ENCODE measurements at places on chromosomes 2 and 18.

GRCh38 chr18:74533666-74534065 is 634 bp upstream of the CNDP1 start:
- DNase-seq = no peak

GRCh38 chr2:24206714-24207113 is 31.9 kb downstream of the FAM228A start:
- DNase-seq = no peak

DNA sequence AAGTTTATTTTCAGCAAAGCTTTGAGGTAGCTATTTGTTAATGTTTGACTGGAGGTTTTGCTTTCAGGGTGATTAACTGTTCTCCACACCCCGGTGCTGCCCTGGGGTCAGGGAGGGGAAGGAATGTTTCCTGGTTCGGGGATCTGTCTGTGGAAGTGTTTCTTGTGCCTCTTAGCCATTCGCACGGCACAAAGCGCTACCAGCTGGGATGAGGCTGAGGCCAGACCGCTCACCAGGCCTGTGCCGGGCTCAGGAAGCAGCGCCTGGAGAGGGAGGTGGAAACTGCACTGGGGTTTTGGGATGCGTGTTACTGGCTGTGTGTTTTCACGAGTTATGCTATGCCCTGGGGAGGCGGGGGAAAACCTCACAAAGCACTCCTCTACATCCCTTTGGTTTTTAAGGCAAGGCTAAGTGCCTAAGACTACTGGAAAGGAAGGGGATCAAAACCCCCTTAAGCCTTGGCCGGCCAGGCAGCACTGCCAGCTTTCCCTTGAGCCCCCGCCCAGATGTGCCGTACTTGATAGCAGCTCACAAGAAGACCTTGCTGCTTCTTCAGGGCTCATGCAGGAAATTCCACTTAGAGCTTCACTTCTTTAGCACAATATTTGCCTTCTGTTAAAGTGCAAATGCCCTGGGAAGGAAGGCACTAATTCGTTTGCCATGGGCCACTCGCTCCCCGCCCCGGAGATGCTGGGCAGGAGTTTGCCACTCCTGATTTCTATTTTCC is 65.7 kb upstream of the CNGA3 start:
- DNase-seq = peak; percentile 28

DNA sequence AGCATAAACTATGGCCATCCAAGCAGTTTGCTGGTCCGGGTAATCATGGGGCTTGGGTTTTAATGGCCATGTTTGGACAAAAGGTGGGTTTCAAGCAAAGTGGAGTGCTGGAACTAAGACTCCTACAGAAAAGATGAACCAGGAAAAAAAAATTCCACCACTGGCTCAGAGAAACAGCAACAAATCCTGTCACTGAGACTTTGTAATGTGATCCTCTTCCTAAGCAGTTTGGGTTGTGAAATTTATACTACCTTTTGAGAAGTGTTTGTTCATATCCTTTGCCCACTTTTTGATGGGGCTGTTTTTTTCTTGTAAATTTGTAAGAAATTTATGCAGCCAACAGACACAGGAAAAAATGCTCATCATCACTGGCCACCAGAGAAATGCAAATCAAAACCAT is 40.2 kb downstream of the MRPL33 start:
- no peak for DNase-seq

DNA sequence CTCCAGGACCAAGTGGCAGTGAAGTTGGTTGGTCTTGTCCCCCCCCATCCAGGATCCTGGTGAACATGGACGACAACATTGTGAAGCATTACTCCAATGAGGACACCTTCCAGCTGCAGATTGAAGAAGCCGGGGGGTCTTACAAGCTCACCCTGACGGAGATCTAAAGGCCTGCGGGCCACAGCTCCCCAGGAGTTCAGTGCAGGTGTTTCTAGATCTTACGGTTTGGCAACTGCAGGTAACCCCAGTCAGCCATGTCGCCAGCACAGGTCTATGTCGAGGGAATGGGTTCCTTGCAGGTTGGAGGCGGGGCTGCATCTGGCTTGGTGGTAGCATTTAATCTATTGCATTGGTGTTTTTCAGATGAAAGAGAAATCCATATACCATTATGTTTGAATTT is 42.8 kb upstream of the KLF11 start:
- no peak for DNase-seq

- no peak for DNase-seq
Measured at GRCh38 chr2:102764083-102764482, 2.3 kb downstream of the TMEM182 start.

DNA sequence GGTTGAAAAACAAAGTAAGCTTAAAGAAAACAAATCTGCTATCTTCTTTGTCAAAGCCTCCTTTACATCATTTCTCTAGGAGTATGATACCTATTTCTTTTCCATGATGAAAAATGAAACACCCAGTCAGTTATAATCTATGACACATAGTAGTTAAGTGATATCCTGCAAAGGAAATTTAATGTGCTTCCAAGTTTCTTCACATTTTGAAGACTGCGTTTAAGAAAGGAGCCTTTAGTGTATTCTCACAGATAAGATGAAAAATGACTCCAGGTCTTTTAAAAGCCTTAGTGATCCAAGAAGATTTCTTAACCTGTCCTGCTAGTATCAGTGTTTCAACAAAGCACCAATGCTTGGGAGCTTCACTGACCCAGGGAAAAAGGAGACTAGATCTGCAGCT is 356.7 kb downstream of the CCDC85A start:
- no peak for DNase-seq

DNA sequence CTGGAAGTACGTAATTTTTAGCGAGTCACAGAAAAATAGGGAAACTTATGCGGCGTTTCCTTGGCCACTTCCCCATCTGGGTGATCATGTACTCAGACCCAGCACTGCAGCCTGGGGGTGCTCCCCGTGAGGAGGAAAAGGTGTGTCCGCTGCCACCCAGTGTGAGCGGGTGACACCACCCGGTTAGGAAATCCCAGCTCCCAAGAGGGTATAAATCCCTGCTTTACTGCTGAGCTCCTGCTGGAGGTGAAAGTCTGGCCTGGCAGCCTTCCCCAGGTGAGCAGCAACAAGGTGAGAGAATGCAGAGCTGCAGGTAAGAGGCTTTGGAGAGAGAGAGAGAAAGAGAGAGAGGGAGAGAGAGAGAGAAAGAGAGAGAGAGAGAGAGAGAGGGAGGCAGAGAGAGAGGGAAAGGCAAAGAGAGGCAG is at the start of gene IL1R2:
IL1R2 (plus strand) TSS at position 240 of the 425 bp plus-strand sequence. CDS start 16,616 bp downstream, outside the sequence.
- DNase-seq = no peak

DNA sequence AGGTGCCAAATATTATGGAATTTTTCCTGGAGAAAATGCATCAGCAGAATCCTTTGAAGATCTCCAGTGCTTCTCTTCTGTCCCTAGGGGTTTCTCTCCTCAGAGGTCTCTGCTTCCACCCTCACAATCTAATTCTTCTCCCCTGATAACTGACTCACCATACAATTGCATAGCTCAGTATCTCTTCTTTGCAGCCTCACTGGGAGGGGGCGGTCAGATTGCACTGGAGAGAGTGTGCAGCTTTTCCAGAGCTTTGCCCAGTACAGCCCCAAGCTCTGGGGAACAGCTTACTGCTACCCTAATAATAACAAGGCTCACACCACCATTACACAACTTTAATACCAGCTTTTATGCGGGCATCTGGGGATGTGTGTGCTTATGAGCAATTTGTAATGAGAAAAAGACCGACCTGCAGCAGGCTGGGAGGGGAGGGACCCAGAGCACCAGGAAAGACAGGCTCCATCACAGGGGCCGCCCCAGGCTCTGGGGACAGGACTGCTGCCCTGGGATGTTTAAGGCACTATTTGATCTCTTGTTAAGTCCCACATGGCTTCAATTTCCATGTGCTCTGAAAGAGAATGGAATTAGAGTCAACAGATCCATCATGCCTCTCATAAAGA is 276.6 kb upstream of the SIX2 start:
- DNase-seq = no peak

DNA sequence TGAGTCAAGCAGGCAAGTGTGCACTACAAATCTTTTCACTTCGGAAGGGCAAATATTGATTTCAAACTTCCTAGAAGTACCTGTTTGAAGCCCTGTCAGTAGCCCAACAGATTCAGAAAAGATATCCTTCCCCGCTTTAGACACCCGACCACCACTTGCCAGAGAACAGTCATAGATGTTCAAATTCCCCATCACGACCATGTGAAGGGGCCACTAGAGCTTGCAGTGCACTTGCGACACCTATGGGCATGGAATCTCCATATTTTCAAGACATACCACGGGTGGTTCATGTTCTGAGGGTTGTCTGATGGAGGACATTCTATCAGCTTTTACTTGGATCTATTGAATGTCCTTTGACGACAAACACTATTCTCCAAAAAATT is 23.8 kb downstream of the GNLY start:
- no peak for DNase-seq

- no peak for DNase-seq
Measured at GRCh38 chr2:126720638-126721037, 64.7 kb downstream of the GYPC start.

DNA sequence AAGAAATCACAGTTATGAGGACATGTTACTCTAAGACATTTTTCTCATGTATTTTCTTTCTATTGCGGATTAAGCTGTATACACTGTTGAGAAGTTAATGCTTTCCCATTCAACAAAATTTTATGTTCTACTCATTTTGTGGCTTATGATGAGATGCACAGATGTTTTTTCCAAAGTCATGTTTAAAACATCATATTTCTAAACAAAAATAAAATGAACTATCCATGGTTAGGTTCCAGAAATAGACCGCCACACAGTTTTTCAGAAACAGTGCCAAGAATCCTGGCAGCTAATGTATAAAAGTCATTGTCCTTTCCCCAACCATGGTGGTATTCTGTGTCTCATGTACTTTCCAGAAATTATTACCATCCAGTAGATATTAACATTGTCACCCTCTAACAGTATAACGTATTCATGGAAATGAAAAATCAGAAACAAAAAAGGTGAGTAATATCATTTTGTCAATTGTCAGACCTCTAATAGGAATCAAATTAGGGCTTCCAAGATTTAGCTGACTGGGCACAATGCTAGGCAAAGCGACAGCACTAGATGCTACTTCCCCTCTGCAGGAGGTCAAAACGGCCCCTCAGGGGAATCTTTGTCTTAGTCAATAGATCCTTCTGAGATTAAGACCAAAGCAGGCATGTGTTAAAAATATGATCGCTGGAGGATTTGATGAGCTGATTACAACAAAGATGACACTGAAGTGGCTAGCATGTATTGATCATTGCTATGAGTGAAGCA is 54.4 kb upstream of the ZNF397 start:
- no peak for DNase-seq

DNA sequence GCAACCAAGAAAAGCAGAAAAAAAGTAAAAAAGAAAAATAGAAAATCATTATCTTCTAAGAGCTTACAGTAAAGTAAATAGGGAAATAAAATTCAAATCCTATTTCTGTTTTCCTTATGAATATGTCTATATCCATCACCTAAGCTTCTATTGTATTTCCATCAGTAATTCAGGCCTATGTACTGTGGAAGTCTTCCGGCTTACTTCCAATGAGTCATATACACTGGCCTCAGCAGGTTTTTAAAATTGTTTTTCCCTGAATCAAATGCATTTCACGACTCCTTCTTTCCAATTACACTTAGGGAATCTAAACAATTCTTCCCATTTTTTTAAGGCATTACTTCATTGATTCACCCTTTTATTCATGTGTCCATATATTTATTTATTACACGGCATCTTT is 164.7 kb downstream of the CCDC102B start:
- DNase-seq = no peak

DNA sequence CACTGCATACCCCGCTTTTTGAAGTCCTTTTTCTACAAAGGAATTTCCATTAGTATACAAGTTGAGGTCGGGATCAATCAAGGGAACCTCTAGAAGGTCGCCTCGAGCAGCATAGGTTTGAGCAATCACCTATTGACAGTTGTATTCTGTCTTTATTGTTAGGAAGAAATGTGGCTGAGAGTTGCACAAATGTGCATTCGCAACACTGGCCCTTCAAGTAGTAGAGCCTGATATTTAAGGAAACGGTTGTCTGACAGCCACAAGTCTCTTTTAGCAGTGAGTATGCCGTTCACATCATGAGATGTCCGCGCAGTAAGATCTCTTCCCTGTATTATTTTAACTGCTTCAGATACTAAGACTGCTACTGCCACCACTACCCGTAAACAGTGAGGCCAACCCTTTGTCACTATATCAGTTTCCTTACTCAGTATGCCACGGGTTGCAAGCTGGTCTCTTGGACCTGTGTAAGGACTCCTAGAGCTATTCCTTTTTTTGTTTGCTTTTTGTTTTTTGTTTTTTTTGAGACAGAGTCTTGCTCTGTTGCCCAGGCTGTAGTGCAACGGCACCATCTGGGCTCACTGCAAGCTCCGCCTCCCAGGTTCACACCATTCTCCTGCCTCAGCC is 10.0 kb upstream of the STARD7 start:
- no peak for DNase-seq

DNA sequence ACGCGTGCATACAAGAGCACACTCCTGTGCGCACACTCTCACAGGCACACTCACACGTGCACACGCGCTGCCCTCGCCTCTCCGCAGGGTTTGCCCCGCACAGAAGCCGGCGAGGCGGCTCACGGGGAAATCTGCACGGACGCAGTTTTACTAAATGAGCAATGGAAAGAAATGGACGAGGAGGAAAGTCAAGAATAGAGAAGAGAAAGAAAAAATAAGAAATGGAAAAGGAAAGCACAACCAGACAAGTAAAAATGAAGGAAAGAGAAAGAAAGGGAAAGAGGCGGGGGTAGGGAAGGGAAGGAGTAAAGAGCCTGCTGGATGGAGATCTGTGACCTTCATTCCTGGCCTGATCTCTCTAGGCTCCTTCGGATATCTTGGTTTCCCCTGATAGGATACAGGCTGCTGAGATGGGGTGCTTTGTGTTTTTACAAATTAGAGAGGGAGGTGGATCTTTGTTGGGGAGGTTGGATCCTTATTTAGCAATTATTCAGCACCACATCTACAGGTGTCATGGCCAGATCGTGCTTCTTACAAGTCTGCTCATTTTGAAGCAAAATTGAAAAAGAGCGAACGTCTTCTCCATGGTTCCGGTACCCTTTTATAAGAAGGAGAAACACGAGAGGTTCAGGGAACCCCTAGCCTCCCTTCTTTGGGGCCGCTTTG is 693 bp upstream of the LRP2 start:
- DNase-seq = no peak

GRCh38 chr2:19736191-19736831 is 165.5 kb downstream of the TTC32 start:
- DNase-seq = no peak

DNA sequence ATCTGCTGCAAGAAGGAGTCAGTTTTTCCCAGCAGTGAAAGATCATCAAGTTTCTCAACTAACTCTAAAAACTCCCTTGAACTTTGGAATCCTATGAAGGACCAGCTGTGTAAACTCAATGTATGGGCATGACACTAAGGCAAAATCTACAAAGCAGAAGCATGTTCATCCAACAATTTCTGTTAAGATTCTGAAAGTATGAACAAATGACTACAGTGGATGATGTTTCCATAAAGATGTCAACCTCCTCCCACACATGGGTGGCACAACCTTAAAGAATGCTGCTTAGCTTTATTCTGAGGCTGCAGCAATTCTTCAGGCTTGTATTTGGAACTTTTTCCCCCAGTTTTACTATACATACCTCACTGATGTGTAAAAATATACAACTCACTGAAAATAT is 47.2 kb downstream of the WDR33 start:
- DNase-seq = no peak

DNA sequence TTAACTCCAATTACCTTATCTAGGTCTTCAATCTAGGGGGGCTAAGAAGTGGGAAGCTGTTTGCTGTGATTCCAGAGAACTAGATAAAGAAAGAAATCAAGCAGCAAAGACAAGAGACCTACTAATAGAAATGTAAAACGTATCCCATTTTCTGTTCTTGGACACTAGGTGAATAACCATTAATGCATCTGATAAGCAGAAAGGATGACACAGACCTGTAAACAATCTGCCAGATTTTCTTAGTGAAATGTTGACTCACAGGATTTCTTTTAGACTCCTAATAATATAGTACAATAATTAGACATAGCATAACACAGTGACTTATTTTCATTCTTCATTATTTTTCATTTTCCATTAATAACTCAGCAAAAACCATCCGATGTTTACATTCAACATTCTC is 1.3 kb downstream of the WDR35 start:
- DNase-seq = no peak
